ENCODE measurements at places on chromosomes 13 and 19.

- no peak overlapping the region for H3K4me3 ChIP-seq
- no peaks in the 10 kb centered on the region for H3K36me3 ChIP-seq
- no peaks in the 10 kb centered on the region for H3K27me3 ChIP-seq
- no peak for DNase-seq
- no peak overlapping the region for H3K27ac ChIP-seq
Measured at GRCh38 chr13:103525530-103525929, 459.3 kb upstream of the SLC10A2 start.

DNA sequence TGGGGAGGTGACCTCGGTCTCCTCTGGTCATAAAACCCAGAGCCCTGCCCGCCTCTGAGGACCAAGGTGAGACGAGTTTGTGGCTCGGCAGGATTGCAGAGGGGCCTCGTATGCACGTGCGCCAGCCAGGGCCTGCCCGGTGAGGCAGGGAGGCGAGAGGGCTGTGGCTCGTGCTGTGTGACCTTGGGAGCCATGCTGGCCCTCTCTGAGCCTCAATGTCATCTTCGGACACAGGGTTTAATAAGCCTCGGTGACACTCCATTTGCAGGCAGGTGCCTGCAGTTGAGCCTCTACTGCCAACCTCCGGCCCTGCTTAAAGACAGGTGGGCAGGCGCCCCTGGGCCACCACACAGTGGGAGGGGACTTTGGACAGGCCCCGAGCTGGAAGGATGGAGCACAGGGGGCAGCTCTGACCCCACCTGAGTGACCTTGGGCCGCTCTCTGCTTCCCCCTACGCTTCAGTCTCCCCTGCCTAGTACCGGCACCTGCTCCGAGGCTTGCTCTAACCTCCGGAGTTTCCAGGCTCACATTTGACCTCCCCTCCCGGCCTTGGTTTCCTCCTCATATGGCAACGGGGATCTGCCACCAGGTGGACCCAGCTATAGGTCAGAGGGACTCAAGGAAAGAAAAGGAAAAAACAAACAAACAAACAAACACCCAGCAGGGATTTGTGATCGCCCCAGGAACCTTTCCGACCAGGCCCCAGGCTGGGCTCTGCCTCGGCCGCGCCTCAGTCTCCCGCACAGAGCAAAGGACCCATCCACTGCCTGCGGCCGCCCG lies 3.1 kb downstream of the ZBTB7A start:
- no peak for DNase-seq
- H3K4me1 ChIP-seq: peaks cover 9% of the 10 kb centered on the region
- no peaks in the 10 kb centered on the region for H3K27me3 ChIP-seq
- peaks cover 3% of the 10 kb centered on the region for H3K36me3 ChIP-seq
- peak overlapping the region; percentile 87 for H3K27ac ChIP-seq

DNA sequence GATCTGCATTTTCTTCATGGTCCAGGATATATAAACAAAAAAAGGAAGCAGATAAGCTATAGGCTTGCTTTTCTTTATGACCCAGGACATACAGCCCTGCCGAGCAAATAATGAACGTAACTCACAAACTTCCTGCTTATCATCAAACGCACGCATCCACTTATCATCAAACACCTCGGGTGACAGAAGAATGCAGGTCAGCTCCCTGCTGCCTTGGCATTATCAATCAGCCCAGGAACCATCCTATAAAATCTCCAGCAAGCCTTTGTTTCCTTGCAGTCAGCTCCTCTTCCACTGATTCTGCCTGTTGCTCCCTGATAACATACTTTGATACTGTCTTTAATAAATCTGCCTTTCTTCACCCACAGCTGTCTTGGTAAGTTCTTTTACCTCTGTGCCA lies 5.3 kb upstream of the ZNF583 start:
- peaks cover 6% of the 10 kb centered on the region for H3K4me1 ChIP-seq
- H3K27me3 ChIP-seq: no peaks in the 10 kb centered on the region
- peaks cover 56% of the 10 kb centered on the region for H3K36me3 ChIP-seq

DNA sequence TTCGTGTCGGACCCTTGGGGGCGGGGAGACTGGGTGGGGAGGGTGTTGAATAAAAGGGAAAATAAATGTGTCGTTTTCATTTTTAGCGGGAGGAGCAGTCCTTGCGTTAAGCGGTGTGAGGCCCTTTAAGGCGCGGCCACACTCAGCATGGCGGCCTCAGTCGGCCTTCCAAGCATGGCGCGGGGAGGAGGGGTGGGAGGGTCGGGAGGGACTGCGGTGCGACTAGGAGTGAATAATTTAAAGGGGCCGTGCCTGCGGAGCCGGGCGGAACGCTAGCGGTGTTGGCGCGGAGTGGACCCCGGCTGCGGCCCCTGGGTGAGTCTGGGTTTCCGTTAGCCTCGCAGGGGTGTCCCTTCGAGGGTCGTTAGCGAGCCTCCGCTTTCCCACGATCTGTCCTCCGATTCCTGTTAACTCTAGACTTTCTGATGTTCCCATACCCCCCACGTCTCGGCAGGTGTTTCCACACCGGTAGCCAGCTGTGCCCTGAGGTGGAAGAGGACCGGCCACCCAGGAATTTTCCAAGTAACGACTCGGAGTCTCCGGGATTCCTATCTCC lies 1.5 kb upstream of the PNPLA6 start:
- peak overlapping the region; percentile 80 for H3K27ac ChIP-seq
- H3K27me3 ChIP-seq: no peaks in the 10 kb centered on the region
- H3K36me3 ChIP-seq: peaks cover 13% of the 10 kb centered on the region

DNA sequence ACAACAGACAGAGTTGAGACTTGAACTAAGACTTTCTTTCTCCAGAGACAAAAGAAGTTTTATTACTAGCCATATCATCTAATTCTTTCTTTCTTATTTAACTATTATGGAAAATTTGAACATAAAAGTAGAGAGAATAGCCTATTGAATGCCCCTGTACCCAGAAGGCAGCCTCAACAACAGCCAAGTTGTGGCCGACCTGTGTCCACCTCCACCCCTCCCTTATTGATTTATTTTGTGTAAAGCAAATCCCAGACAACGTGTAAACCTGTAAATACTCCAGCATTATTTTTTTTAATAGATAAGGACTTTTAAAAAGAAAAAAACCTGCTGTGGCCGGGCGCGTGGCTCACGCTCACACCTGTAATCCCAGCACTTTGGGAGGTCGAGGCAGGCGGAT lies 26.1 kb upstream of the FXYD3 start:
- H3K27ac ChIP-seq: no peak overlapping the region
- DNase-seq: no peak
- H3K4me3 ChIP-seq: no peak overlapping the region
- H3K27me3 ChIP-seq: peaks cover 16% of the 10 kb centered on the region
- no peaks in the 10 kb centered on the region for H3K4me1 ChIP-seq
- no peaks in the 10 kb centered on the region for H3K36me3 ChIP-seq

GRCh38 chr13:112034231-112034630 lies 32.7 kb upstream of the SOX1 start:
- no peaks in the 10 kb centered on the region for H3K27me3 ChIP-seq
- DNase-seq: no peak
- H3K27ac ChIP-seq: no peak overlapping the region
- no peak overlapping the region for H3K4me3 ChIP-seq
- H3K4me1 ChIP-seq: no peaks in the 10 kb centered on the region
- H3K36me3 ChIP-seq: no peaks in the 10 kb centered on the region

GRCh38 chr13:91144054-91144453 lies 203.4 kb upstream of the MIR17HG start:
- H3K4me1 ChIP-seq: no peaks in the 10 kb centered on the region
- H3K36me3 ChIP-seq: no peaks in the 10 kb centered on the region
- DNase-seq: no peak
- H3K27me3 ChIP-seq: no peaks in the 10 kb centered on the region
- H3K4me3 ChIP-seq: no peak overlapping the region

GRCh38 chr13:97221466-97221865 lies 667 bp upstream of the MBNL2 start:
- no peak overlapping the region for H3K27ac ChIP-seq
- no peak overlapping the region for H3K4me3 ChIP-seq
- H3K4me1 ChIP-seq: peaks cover 42% of the 10 kb centered on the region
- no peak for DNase-seq
- no peaks in the 10 kb centered on the region for H3K27me3 ChIP-seq

DNA sequence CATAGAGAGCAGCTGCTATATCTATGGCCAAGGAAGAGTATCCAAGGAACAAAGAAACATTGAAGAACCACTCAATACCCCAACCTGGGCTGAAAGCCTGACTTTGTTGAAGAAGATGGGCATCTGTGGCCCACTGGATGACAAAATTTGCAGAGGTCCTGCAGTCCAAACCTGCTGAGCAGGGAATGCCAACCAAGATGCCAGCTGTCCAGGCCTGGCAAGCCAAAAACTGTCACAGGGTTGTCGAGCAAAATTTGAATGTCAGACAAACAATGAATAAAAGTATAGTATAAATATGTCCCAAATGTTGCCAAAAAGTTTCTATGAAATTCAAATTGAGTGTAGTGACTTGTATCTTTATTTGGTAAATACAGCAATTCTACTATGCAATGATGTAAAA lies 1040.2 kb downstream of the PCDH9 start:
- DNase-seq: no peak
- no peak overlapping the region for H3K27ac ChIP-seq
- no peaks in the 10 kb centered on the region for H3K4me1 ChIP-seq
- no peaks in the 10 kb centered on the region for H3K27me3 ChIP-seq

DNA sequence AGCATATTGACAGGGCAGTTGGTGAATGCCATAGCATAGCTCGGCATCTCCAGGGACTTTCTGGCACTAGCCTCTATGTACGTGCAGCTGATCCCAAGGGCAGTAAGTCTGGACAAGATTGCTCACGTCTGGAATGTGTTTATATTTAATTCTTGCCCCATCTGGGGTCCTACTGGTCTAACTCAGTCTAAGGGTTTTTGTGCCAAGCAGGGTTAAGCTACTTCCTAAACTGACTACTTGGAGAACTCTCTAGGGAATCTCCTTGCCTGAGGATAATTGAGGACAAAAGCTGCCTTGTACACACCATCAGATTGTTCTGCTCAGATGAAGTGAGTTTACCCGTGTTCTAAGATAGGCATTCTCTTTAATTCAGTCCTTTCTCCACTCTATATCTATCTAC lies 358.1 kb downstream of the MYO16 start:
- no peak for DNase-seq
- H3K27ac ChIP-seq: no peak overlapping the region
- H3K27me3 ChIP-seq: no peaks in the 10 kb centered on the region
- H3K4me1 ChIP-seq: no peaks in the 10 kb centered on the region
- no peak overlapping the region for H3K4me3 ChIP-seq

DNA sequence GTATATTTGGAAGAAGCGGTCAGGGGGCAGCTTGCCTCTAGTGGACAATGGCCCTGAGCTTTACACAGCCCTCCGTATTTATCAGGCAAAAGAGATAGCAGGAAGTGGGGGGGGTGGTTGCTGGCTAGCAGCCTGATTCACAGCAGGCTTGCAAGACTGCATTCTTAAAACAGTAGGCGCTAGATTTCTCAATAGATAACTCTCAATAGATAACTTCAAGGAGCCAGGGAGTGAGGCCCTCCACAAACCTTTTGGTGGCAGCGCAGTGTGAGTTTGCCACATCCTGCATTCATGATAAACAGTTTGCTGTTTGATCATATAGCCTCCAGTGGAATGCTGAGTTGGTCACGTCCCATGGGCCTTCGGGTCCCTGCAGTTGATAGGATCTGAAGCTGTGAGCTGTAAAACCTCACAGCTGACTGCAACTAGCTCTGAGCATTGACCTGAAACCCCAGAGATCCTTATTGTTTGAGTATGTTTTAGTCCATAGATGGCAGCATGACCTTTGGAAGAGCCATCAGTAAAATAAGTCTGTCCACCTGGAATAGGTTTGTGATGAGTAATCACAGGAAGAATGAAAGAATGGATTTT lies 12.2 kb downstream of the FPR3 start:
- H3K4me3 ChIP-seq: no peak overlapping the region
- no peaks in the 10 kb centered on the region for H3K27me3 ChIP-seq
- H3K4me1 ChIP-seq: no peaks in the 10 kb centered on the region

DNA sequence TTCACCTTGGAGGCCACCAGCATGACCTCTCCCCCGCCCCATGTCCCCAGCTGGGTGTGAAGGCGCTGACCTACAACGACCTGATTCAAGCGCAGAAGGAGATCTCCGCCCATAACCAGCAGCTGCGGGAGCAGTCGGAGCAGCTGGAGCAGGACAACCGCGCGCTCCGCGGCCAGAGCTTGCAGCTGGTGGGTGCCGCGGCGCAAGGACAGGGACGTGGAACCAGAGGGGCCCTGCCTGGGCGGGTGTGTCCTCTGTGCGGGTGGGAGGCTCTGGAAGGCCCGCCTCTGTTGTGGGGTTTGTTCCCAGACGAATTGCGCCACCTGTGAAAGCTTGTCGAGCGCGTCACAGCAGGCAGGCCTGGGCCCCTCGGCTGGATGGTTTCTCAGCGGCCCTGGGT lies 22.3 kb downstream of the PLEKHJ1 start:
- no peak for DNase-seq
- H3K36me3 ChIP-seq: peaks cover 10% of the 10 kb centered on the region
- no peaks in the 10 kb centered on the region for H3K27me3 ChIP-seq
- no peak overlapping the region for H3K27ac ChIP-seq

- peak overlapping the region; percentile 67 for H3K27ac ChIP-seq
- no peak overlapping the region for H3K4me3 ChIP-seq
- peaks cover 84% of the 10 kb centered on the region for H3K36me3 ChIP-seq
- no peaks in the 10 kb centered on the region for H3K27me3 ChIP-seq
Measured at GRCh38 chr19:52778811-52779210, 7.8 kb downstream of the ZNF600 start.
